ENCODE measurements at places on chromosomes 7 and 10. TPM values are rescaled to one million over a fixed set of nuclear protein-coding genes. Genes with fewer than 3 reads are reported as not detected.
A peak's percentile ranks its signal among the peaks of the same experiment; 100 is the strongest.

DNA sequence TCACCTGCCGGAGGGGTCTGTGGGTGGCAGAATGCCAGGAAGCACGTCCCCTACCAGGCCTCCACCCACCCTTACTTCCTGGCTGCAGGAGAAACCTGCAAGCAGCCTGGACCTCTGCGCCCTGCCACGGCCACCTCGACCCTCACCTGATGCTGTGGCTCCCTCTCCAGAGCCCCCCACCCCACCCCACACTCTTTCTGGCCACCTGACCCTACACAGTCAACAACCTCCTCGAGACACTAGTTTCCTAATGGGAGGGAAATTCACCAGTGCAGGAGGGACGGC is 91.3 kb downstream of the PRKAG2 start:
- H3K27me3 ChIP-seq, result no peaks in the 10 kb centered on the region
- peaks cover 2% of the 10 kb centered on the region for H3K36me3 ChIP-seq
- H3K27ac ChIP-seq, result peak overlapping the region; percentile 24

Gene AKR1C2
- not detected for total RNA-seq

DNA sequence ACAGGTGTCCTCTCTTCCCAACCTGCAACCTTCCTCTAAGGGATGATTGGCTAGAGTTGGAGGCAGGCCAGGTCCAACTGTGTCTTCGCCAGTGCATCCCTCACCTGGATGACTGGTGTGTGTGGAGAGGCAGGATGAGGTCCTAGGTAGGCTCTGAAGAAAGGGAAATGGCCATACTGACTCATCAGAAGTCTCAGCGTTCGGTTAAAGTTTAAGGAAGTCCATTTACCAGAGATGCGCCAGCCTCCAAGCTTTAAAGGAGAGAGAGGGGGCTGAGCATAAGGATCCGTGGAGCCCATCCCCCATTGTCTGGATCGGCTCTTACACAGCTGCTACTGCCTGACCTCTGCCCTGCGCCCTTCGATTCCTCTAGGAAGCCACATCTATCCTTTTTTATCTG is 4.4 kb downstream of the KEL start:
- no peaks in the 10 kb centered on the region for H3K4me1 ChIP-seq
- H3K27ac ChIP-seq, result no peak overlapping the region
- peaks cover 27% of the 10 kb centered on the region for H3K27me3 ChIP-seq
- DNase-seq, result no peak

DNA sequence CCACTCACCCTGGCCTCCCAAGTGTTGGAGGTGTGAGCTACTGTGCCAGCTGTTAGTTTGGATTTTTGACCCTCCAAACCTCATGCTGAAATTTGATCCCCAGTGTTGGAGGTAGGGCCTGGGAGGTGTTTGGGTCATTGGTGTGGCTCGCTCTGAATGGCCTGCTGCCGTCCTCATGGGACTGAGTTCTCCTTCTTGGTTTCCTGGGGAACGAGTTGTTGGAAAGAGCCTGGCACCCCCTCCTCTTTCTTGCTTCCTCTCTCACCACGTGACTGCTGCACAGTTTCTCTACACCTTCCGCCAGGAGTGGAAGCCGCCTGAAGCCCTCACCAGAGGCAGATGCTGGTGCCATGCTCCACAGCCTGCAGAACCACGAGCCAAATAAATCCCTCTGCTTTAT is 253.5 kb downstream of the PHTF2 start:
- H3K4me3 ChIP-seq, result no peak overlapping the region
- no peaks in the 10 kb centered on the region for H3K4me1 ChIP-seq
- DNase-seq, result no peak
- peaks cover 26% of the 10 kb centered on the region for H3K27me3 ChIP-seq
- H3K36me3 ChIP-seq, result no peaks in the 10 kb centered on the region

Gene HOXA9
- total RNA-seq, result not detected

Gene OR2A7
- total RNA-seq, result 1.2 TPM

- no peak overlapping the region for H3K27ac ChIP-seq
- H3K4me1 ChIP-seq, result no peaks in the 10 kb centered on the region
- no peak for DNase-seq
These were observed 722.4 kb upstream of the POT1 start for GRCh38 chr7:125651823-125652528.

DNA sequence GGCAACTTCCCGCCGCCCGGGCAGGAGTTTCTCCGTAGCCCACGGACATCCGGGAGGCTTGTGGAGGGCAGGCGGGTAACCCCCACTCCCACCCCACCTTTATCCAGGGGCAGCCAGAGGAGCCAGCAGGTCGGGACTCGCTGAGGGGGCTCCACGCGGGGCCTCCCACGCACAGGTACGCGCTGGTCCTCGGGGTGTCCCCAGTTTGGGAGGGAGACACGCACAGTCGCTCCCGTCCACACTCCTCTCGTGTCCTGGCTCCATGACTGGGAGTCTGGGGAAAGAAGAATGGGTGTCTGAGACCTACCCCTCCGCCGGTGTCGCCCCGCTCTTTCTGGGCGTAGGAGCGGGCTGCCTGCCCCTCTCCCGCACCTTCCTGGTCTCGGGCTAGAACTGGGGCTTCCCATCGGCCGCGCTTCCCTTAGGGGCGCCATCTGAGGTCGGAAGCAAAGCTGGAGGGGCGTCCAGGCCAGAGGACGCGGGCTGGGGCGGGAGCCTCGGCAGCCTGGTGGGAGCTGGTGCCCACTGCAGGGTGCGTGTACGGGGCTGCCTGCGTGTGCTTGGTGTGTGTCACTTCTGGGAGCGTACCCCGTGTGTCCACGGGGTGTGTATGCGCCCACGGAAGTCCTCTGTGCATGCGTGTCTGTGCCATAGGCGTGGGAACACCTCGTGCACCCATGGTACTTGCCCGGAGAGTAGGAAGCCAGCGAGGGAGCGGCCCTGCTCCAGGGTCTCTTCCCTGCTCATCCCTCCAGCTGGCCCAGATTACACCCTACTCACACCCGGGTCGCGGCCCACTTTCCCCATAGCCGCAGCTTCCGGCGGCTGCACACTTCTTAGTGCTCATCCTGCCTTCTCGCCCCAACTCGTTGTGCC is 73.0 kb upstream of the LEP start:
- peaks cover 7% of the 10 kb centered on the region for H3K4me1 ChIP-seq
- DNase-seq, result no peak
- H3K27ac ChIP-seq, result no peak overlapping the region
- peaks cover 72% of the 10 kb centered on the region for H3K27me3 ChIP-seq
- peak overlapping the region; percentile 76 for H3K4me3 ChIP-seq
- no peaks in the 10 kb centered on the region for H3K36me3 ChIP-seq

Gene SRRM3
- total RNA-seq, result not detected

DNA sequence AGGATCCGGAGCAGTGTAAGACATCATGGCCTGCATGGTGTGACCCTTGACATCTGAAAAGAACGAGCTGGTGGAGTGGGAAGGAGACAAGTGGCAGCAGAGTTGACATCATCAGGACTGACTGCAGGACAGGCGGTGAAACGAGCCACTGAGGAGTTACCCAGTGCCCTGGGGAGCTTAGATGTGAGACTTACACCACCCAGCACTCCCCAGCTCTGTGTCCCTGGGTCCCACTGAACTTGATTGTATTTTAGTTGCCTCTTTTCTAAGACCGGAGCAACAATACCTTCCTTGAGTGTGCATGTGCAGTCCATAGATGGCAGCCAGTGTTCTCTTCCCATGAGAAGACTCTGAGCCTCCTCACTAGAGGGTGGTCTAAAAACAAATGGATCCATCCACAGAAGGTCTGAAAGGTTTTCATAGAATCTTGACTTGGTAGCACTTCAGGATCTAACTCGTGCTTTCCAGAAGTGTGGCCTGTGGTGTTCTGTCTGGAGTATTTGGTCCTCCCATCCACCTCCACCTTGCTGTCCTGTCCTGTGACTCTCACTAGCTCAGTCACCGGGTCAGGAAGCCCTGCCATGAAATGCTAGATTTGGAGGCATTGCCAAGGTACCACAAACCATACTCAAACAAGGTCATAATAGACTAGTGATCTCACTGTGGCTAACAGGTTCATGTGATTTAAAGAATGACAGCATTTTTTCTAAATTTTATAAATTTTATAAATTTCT is 59.0 kb downstream of the IKZF1 start:
- no peak for DNase-seq
- H3K36me3 ChIP-seq, result peaks cover 15% of the 10 kb centered on the region
- no peaks in the 10 kb centered on the region for H3K27me3 ChIP-seq

Gene HDAC9
- total RNA-seq, result 6.5 TPM

GRCh38 chr7:17696422-17696821 is 243.9 kb downstream of the SNX13 start:
- H3K4me1 ChIP-seq, result no peaks in the 10 kb centered on the region
- no peak overlapping the region for H3K4me3 ChIP-seq
- no peak overlapping the region for H3K27ac ChIP-seq
- H3K27me3 ChIP-seq, result peaks cover 4% of the 10 kb centered on the region

DNA sequence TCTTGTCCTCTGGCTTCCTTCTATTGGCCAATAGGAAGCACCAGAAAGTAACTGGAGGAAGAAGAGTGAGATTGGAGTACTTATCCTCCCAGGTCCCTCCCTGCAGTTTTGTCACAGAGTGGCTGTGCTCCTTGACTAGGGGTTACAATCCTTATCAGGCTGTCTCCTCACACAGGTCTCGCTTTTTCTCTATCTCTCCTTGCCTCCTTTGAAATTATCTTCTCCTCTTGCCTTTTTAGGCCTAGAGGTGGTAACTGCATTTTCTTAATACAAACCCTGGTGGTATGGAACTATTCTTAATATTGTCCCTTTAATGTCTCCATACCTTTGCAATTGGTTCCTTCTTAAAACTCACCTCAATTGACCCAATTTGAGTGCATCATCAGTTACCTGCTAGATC is 2.7 kb downstream of the PRSS37 start:
- H3K36me3 ChIP-seq, result peaks cover 2% of the 10 kb centered on the region
- no peak for DNase-seq
- H3K4me1 ChIP-seq, result no peaks in the 10 kb centered on the region

GRCh38 chr10:54667136-54667535 is 133.9 kb downstream of the PCDH15 start:
- DNase-seq, result no peak
- H3K27me3 ChIP-seq, result no peaks in the 10 kb centered on the region
- H3K27ac ChIP-seq, result no peak overlapping the region
- no peaks in the 10 kb centered on the region for H3K4me1 ChIP-seq

DNA sequence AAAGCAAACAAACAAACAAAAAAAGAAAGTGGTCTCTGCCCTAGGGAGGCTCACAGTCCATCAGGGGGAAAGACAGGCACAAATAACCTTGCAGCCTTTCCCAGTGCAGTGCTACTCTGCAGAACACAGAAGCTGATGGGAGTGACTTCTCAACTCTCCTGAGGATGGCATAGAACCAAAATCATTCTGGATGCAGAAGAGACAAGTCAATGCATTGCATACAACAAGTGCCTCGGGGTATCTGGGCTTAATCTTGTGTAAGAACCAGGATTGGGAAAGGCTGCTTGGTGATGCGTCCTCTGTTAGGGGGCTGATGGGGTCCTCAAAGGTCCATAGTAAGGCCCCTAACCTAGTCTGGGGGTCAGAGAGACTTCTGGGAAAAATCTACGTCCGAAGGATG is 68.9 kb downstream of the NEURL1 start:
- H3K36me3 ChIP-seq, result peaks cover 4% of the 10 kb centered on the region
- H3K4me3 ChIP-seq, result no peak overlapping the region
- DNase-seq, result no peak
- no peak overlapping the region for H3K27ac ChIP-seq

Gene RPEL1
- not detected for total RNA-seq

GRCh38 chr7:128092221-128092620 is 61.0 kb upstream of the LRRC4 start:
- H3K4me3 ChIP-seq, result no peak overlapping the region
- no peaks in the 10 kb centered on the region for H3K27me3 ChIP-seq
- peaks cover 5% of the 10 kb centered on the region for H3K4me1 ChIP-seq
- H3K36me3 ChIP-seq, result peaks cover 20% of the 10 kb centered on the region

- DNase-seq, result no peak
- no peaks in the 10 kb centered on the region for H3K27me3 ChIP-seq
- H3K36me3 ChIP-seq, result no peaks in the 10 kb centered on the region
These were observed 71.1 kb downstream of the ATAD1 start for GRCh38 chr10:87746911-87747310.

Gene SLC26A5
- not detected for total RNA-seq

GRCh38 chr7:74236284-74236683 is 17.9 kb downstream of the RFC2 start:
- no peak overlapping the region for H3K27ac ChIP-seq
- no peak overlapping the region for H3K4me3 ChIP-seq
- peaks cover 3% of the 10 kb centered on the region for H3K36me3 ChIP-seq
- no peaks in the 10 kb centered on the region for H3K27me3 ChIP-seq

- peaks cover 4% of the 10 kb centered on the region for H3K4me1 ChIP-seq
- no peak for DNase-seq
- no peaks in the 10 kb centered on the region for H3K27me3 ChIP-seq
- H3K4me3 ChIP-seq, result no peak overlapping the region
- H3K36me3 ChIP-seq, result no peaks in the 10 kb centered on the region
- no peak overlapping the region for H3K27ac ChIP-seq
These were observed 93.4 kb upstream of the OIT3 start for GRCh38 chr10:72800000-72800740.

Gene ITGB8
- total RNA-seq, result 0.37 TPM
